Ureter (tissue), 1 donor: ENCODE measurements at places on chromosomes 13 and 19.

DNA sequence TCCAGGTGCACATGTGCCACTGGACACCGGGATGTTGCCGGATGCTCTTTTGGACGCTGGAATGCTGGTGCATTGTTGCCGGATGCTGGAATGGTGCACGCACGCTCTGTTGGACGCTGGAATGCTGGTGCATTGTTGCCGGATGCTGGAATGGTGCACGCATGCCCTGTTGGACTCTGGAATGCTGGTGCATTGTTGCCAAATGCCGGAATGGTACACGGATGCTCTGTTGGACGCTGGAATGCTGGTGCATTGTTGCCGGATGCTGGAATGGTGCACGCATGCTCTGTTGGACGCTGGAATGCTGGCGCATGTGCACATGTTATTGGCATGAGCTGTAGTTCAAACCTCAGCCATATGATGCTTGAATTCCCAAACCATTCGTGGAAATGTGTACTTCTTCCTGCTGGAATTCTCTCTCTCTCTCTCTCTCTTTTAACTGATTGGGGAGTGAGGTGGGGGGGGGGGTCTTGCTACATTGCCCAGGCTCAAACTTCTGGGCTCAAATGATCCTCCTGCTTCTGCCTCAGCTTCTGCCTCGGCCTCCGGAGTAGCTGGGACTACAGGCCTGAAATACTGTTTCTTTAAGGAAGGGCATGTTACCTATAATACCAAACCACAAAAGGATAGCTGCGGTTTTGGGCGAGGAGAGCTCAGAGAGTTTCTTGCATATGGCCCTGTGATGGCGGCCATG, 1.2 kb upstream of the MCF2L start:
- DNase-seq: no peak

GRCh38 chr19:58183817-58184215, 955 bp downstream of the ZNF274 start:
- DNase-seq: no peak

- no peak for DNase-seq
Observed at GRCh38 chr13:35839806-35840205, 291.4 kb downstream of the DCLK1 start.

GRCh38 chr13:65748227-65748626, 1481.9 kb downstream of the PCDH9 start:
- DNase-seq: no peak

DNA sequence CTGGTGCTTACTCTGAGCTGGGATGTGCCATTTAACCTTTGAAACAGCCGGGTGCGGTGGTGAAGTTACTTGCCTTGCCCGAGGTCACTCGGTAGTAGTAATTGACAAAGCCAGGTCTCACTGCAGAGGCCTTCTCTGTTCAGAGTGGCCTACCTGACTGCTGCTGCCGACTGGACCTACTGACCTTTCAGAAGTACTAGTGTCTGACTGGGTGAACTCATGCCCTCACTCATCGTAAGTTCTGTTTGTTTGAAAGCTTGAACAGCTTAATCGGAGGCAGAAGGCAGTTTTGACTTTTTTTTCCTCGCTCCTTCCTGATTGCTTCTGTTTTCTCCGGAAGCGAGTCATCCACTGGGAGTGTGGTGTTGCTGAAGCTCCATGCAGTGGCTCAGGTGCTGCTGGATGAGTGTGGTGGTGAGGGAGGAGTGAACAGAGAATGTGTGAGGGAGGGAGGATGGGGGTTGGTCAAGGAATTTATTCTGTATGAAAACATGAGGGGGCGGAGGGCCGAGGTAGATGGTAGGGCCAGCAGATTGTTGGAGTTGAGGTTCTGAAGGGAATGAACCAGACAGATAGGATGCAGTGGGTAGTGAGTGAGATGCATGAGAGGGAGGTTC, 2.7 kb downstream of the SPINT2 start:
- no peak for DNase-seq

GRCh38 chr13:105625691-105626090, 909.8 kb downstream of the EFNB2 start:
- DNase-seq: no peak
